Foreskin fibroblast (primary cell): ENCODE measurements at places on chromosomes 4 and X.

DNA sequence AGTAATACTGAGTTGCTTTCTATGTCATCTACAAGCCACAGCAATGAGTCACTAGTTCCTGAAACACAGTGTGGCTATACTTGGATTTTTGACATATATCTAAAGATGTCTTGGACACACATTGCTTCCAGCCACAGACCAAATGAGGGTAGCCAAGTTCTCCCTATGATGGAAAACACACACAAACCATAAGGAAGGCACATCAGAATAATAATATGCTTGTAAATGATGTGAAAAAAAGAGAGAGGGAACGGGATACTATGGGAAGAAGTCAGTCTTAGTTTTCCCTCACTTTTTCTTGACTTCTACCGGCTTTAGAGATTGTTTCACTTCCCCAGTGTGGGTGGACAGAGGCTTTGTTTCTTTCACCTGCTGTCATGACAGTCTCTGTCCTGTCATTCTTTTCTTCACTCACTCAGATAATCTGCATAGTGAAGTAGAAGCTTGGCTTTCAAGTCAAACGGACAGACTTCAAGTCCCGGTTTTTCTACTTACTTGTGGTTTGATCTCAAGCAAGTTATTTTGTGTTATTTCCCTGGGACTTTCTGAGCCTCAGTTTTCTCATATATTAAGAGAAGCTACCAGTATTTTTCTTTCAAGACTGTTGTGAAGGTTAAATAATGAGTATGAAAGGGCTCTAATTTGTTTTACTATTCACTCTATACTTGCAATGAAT, 34.7 kb downstream of the P2RY10 start:
- peak; percentile 13 for DNase-seq

DNA sequence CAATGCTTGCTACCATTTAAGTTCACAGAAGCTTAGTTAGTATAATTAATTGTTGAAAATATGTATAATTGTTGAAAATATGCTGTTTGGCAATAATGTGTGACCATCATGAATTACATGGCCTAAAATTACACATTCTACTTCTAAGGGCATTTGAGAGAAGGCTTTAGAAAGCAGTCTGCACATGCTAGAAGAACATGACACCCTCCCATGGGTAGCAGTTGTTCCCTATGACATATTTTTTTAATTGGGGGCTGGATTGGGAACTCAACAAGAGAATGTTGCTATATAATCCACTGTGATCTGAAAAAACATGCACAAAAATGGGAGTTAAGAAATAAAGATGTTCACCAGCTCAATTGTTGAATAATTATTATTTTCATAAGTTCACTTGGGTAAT, 331.4 kb downstream of the ARHGAP24 start:
- no peak for DNase-seq

GRCh38 chrX:46561824-46562657, 11.5 kb upstream of the CHST7 start:
- no peak for DNase-seq

- DNase-seq: no peak
These were observed 381.2 kb downstream of the STPG2 start for GRCh38 chr4:97762115-97762512.
